ENCODE measurements at places on chromosomes 16 and 17.

DNA sequence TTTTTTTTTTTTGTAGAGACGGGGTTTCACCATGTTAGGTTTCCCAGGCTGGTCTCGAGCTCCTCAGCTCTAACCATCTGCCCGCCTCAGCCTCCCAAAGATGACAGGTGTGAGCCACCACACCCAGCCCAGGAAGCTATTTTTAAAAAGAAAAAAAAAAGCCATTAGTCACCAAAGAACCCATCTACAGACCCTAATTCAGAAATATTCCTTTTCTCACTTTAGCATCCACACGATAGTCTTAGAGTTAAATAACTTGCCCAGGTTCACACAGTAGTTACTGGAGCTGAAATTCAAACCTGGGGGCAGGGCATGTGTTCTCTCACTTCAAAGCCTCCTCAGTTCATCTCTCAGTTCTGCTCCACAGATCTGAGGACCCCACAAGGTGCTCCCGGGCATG is 70.3 kb upstream of the NOL11 start:
- DNase-seq: no peak

DNA sequence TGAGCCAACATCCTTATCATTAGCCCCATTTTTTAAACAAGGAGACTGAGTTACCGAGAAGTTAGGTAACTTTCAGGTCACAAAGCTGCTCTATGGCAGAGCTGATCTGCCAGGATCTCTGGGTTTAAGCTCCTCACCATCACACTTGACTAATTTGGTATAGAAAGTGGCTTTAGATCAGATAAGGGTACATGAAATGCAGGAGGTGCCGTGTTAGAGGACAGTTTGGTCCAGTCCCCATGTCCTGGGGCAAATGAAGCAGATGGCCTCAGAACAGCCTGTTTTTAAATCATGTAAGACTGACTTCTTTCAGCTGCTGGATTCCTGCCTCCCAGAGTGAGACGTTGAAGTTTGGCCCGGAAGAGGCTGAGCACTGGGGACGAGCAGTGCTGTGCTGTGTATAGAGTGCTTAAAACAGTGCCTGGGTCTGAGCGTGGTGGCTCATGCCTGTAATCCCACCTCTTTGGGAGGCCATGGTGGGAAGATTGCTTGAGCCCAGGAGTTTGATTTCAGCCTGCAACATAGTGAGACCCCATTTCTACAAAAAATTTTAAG is 187.0 kb upstream of the CACNG3 start:
- no peak for DNase-seq

DNA sequence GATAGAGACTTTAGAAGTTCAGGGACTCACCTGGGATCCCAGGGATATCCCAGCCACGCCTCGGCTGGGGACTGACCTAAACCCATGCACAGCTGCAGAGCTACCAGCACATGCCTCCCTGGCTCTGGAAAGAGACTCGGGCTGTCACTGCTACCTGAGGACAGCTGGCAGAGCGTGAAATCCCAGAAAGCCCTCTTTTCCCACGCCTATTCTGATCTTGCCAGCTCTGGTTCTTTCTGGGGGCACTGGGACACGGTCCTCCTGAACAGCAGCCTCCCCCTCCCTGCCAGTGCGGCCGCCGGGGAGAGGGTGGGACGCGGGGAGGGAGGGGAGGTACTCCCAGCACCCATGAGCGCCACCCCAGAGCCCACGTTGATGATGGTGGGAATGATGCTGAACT is 10.8 kb downstream of the P2RX5 start:
- DNase-seq: no peak

DNA sequence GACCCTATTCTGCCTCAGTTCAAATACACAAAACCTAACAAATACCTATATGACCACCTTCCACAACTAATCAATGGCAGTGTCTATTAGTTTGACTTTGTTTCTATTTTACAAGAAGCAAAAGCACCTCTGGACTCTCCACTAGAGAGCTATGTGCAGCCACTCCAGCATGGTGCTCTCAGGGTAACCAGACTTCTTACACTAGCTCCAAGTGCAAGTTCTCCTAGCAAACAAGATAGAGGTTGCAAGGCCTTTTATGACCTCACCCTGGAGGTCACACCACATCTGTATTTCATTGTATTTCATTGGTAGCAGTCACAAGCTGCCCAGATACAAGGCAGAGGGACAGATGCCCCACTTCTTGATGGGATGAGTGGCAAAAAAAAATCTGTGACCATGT is 8.3 kb upstream of the ZNF263 start:
- no peak for DNase-seq

DNA sequence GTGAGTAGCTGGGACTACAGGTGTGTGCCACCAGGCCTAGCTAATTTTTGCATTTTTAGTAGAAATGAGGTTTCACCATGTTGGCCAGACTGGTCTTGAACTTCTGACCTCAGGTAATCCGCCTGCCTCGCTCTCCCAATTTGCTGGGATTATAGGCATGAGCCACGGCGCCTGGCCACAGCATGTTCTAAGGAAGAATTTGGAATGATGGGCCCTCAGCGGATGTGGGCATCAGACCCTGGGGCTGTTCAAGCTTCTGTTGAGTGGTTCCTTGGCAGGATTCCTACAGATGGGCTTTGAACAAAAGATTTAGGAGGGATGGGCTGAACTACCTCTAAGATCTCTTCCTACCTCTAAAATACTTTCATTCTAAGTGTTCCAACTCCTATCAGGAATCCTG is 4.1 kb downstream of the PRPSAP2 start:
- DNase-seq: no peak

DNA sequence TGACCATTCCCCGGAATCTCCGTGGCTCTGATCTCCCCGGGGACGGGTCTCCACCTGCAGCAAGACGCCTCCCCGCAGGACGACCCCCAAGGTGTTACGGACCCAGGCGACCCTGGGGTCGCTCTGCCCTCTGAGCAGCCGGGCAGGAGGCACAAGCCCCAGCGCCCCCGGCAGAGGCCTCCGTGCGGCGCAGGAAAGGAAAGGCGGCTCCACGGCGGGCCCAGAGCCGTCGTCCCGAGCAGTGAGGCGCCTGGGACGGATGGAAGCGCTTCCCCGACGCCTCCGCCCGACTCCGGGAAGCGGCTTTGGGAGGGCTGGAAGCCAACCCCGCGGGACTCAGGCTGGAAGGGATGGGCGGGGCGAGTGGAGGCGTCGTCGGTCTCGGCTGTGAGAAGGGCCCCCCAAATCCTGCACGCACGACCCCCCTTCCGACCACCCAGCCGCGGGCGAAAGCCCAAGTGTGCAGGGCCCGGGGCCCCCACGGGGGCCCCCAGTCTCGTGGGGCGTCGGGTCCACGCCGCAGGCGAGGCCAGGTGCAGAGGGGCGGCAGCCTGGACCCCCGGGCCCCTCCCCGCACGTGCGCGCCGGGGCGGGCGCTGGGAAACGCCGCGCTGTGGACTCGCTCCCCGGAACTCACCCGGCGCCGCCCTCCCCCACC is 32.7 kb upstream of the RPH3AL start:
- DNase-seq: no peak

GRCh38 chr17:47363171-47363570 is 39.4 kb downstream of the EFCAB13 start:
- DNase-seq: no peak
